ENCODE measurements at places on chromosomes 1 and 21.

- no peak for DNase-seq
Observed at GRCh38 chr1:208437401-208437800, 193.2 kb upstream of the PLXNA2 start.

DNA sequence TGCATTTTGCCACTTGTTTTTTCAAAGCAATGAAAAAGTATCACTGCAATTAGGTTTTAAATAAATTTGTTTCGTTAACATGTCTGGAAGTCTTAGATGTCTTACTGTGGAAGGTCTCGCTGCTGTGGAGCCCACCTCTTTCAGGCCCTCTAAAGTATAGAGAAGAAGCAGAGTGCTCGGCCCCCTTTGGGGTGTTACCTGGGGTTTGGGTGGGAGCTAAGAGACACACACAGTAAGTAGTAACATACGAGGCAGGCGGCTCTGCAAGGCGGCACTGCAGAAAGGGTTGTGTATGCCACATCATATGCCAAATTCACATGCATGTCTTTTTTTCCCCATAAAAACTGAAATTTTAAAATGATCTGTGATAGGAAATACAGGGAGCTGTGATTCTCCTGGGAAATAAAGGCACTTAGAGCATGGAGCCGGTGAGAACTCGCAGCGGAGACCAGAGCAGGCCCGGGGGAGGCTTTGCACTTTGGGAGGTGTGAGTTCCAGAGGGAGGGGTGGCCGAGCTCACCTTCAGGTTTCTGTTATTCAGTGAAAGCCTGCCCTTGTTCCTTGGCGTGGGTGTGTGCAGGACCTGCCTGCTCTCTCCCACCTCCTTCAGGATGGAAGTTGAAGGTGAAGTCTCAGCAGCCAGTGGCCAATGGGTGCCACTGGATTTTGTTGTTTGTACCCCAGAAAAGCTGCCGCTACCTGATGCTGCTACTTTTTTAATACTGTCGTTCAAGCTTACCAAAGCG is 35.7 kb upstream of the PWP2 start:
- DNase-seq, result no peak

GRCh38 chr1:238592621-238593020 is 701.9 kb upstream of the ZP4 start:
- DNase-seq, result no peak

DNA sequence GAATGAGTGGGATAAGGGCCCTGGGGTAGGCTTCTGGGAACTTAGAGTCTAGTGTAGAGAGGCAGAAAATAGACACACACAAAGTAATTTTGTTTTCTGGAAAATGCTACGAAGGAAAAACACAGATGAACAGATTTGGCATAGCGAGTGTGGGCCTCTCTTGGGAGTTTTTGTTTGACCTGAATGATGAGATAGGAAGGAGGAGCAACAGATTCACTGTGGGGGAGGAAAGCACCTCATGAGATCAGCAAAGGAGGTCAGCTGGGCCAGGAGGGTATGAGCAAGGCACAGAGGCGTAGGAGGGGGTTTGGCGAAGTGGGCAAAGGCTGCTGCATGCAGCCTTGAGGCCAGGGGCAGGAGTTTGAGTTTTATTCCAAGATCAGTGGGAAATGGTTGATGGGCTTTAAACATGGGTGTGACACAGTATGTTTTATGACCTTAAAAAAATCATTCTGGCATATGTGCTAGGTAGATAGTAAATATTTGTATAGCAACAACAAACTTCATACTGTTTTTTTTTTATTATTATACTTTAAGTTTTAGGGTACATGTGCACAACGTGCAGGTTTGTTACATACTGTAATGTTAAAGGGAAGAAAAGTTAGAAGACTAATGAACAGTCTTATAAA is 57.9 kb downstream of the FGGY start:
- no peak for DNase-seq

GRCh38 chr1:202067188-202067974 is 55.3 kb upstream of the GPR37L1 start:
- no peak for DNase-seq

DNA sequence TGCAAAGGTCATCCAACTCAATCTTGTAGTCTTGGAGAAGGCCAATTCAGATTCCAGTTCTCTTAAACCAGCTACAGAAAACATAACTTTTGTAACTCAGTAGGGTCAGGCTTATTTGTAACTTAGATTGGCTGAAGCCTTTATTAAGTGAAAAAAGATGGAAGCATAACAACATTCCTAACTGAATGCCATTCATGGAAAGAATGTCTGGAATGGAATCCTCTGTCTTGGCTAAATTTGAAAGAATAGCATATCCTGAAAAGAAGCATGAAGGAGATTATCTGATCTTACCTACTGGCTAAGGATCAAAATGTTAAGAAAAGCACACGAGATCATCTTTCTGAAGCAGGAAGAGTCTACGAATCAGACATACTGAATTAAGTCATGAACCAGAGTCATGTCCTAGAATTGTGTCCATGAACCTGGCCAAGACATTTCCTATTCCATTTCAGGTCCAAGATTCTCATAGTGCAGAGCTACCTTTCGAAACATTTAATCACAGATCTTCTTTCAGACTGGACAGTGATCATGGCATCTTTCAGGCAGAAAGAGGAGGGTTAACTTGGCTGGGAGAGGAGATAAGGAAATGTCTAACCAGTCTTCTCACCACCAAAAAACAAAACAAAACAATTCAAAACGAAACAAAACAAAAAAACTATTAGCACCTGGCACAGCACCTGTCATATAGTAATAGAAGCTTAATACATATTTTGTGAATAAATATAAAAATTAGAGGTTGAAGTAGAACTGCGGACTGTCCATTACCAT is 75.6 kb downstream of the XCL2 start:
- no peak for DNase-seq

- no peak for DNase-seq
Observed at GRCh38 chr1:160901768-160902167, 16.8 kb upstream of the ITLN1 start.

DNA sequence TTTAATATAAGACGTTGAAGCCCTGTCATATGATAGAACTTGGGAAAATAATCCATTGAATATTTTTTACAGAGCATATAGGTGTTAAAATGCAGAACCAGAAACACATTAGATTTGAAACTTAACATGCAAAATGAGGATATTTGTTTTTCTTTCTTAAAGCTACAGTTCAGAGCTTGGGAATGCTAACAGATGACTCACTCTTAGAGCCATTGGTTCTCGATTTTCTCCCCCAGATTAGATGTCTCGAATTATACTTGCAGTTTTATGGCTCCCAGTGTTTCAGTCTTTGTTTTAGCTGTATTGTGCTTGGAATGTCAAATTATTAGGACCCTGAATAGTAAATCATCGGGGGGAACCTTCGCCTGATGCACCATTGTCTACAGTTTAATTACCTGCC is 575.7 kb upstream of the ZP4 start:
- no peak for DNase-seq

GRCh38 chr21:33229099-33229783 is 497 bp upstream of the IFNAR2 start:
- no peak for DNase-seq

DNA sequence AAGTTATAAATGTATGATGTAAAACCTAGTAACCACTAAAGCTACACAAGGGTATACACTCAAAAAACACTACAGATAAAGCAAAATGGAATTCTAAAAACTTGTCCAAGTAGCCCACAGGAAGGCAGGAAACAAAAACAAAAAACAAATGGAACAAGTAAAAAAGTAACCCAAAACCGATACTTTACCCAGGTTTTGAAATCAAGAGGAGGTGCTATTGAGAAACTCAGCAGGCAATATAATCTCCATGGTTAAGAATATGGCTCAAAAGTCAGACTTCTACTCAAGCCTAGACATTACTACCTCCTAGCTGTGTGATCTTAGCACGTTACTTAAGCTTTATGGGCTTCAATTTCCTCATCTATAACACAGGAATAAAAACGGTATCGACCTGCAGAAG is 13.3 kb downstream of the RBBP5 start:
- DNase-seq, result no peak

DNA sequence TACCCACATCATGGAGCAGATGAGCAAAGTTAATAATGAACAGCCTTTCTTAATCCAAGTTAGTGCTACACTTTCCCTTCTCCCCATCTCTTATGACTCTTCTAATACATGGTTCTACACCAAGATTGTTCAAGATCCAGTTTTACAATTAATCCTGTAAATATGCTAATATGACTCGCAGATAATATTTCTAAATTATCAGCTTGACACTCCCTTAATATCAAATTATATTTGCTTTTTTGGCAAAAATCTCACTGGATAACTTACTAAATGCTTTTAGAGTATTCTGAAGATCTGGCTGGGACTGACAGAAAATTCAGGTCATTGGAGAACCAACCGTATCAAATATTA is 24.4 kb upstream of the CR1L start:
- DNase-seq, result no peak

DNA sequence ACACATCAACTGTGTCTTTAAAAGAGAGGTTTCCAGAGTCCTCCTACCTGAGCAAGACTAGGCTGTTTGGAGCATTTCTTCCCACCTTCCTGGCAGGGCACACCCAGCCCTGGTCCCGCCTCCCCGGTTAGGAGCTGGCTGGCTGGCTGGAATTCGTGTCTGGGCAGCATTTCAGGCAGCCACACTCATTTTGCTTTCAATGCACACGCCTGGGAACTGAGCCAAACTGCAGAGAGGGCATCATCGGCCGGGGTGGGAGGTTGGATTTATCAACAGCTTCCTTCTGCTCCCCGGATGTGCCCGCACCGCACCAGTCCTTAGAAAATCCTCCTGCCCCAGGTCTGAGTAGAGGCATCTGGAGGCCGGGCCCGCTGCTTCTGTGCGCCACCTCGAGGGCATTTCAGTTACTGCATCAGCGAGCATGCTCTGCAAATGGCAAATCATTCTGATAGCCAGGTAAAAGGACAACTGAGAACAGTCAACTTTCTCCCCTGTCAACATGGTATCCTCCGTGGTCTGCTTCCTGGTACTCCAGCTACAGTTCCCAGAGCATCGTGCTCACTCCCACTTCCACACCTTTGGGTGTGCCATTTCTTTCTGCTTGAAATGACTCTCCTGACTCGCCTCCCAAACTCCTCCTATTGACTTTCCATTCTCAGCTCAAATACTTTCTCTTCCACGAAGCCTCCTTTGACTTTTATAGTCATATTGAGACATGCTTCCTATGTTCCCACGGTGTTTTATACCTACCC is 20.6 kb downstream of the TCEA3 start:
- peak; percentile 81 for DNase-seq

DNA sequence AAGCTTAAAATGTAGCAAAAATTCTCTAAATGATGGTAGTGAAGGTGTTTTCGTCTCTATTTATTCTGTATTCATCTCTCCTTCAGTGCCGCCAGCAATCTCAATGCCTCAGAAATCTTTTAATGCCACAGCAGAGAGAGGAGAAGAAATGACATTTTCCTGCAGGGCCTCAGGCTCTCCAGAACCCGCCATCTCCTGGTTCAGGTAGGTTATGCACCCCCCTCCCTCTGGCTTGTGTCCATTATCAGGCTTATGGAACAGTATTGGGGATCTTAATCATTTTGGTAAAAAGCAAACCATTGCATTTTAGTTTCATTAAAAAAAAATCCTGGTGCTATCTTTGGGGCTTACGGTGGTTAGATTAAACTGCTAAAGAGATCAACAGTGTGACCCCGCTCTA is 326.1 kb downstream of the NCAM2 start:
- no peak for DNase-seq

DNA sequence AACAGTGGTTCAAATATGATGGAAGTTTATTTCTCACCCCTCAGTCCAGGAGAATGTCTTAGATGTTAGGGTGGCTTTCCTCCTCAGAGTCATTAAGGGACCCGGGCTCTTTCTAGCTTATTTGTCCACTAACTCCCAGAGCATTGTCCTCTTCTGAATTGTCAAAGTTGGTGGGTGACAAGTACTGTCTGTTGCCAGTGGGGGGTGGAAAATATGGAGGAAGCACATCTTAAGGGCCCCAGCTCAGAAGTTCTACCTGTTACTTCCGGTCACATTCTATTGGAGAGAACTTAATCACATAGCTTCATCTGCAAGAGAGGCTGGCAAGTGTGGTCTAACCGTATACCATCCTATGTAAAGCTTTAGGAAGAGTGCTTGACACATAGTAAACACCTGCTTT is 7.1 kb downstream of the CLIC4 start:
- no peak for DNase-seq

GRCh38 chr21:31372471-31372765 is 28.4 kb upstream of the TIAM1 start:
- no peak for DNase-seq

- DNase-seq, result peak; percentile 55
Observed at GRCh38 chr1:117664314-117664713, 58.5 kb downstream of the TENT5C start.

DNA sequence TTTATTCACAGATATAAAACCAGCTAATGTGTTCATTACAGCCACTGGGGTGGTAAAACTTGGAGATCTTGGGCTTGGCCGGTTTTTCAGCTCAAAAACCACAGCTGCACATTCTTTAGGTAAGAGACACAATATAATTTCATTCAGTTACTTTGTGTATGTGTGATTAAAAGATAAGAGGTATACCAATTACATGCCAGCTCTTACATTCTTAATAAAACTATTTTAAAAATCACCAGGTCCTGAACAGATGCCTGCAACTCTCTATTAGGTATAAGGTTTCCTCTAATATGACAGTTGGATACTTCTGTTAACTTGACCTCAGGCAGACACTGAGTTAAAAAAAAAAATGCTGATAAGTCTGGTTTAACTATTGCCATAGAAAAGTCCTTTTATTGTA is 122.1 kb downstream of the NEK7 start:
- no peak for DNase-seq

- DNase-seq, result no peak
Observed at GRCh38 chr1:201741763-201742342, 87.1 kb upstream of the IPO9 start.

DNA sequence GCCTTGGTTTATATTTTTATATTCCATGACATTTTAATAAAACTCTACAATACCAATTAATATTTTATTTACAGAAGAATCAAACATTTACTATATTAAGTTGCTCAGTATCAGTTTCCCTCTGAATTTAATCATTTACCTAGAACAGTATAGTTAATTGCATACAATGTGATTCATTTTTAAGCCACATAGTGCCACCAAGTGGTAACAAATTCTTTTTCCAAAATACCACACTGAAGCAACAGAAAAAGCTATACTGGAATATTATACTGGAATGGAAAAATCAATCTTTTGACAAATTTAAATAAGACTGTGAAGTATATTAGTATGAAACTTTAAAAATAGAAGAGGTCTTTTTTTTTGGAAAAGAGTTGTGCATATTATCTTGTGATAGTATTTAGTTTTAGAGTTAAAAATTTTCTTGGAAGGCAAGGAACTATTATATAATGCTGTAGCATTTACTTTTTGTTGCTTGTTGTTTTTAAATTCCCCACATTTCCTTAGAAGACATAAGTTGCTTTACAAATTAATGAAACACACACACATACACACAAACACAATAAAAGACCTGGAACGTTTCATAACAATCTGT is 57.3 kb downstream of the ZNF644 start:
- no peak for DNase-seq
